Left lobe of liver (tissue), 2 donors: ENCODE measurements at places on chromosomes 3 and 15. TPM values are rescaled to one million over a fixed set of nuclear protein-coding genes. Genes with fewer than 3 reads are reported as not detected.

DNA sequence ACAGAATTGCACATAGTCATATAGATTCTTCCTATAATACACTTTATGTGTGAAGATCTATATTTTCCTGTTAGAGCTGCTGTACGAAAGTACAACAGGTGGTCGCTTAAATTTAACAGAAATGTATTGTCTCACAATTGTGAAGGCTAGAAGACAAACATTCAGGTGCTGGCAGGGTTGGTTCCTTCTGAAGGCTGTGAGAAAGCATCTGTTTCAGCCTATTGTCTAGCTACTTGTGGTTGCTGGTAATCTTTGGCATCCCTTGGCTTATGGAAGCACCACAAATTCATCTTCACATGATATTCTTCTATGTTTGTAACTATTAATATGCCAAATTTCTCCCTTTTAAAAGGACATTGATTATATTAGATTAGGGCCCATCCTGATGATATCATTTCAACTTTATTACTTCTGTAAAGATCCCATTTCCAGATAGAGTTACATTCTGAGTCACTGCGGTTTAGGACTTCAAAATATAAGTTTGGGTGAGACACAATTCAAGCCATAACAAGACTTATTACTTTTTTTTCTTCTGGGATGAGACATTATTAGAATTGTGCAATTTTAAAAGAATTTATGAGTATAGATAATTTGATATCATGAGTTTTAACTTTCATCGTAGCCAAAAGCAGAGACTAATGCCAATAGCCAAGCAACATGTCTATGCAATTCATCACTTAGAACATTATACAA, 248.1 kb upstream of the BCHE start:
- no peak for DNase-seq

GRCh38 chr15:55434989-55435825, 26.9 kb downstream of the PIERCE2 start:
- DNase-seq: peak; percentile 7

DNA sequence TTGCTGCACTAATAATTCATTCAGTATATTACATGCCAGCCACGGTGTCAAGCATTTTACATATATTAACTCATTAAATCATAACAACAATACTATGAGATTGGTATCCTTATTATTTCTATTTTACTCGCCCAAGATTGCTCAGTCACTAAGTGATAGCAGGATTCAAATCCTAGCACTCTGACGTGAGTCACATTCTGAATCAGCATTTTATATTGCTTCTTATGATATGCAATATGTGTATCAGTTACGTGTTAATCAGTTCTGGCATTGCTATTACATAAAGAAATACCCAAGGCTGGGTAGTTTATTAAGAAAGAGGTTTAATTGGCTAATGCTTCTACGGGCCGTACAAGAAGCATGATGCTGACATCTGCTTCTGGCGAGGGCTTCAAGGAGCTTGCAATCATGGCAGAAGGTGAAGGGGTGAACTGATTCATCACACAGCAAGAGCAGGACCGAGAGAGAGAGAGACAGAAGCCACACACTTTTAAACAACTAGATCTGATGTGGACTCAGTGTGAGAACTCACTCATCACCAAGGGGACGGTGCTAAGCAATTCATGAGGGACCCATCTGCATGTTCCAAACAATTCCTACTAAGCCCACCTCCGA, 166.5 kb upstream of the TMCO5A start:
- no peak for DNase-seq

GRCh38 chr15:49406352-49407118, 16.5 kb upstream of the FGF7 start:
- DNase-seq: no peak

- no peak for DNase-seq
These were observed 30.0 kb downstream of the PDHB start for GRCh38 chr3:58403513-58404109.

GRCh38 chr3:12909710-12910109, 68.3 kb upstream of the RPL32 start:
- no peak for DNase-seq

DNA sequence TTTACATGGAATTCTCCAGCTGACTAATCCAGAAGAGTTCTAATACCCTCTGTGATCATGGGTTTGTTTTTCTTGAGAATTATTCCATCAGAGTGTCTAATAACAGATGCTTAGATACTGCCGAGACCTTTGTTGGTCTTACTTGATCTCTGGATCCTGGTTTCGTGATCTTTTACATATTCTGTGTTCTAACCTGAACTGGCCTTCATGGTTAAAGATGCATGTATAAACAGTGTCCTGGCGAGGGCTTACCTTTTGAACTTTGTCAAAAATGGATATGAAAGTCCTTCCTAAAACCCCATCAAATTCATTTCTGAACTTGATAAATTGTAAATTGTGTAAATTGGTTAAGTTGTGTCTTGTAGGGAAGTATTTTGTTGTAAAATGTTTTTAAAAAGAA, 24.8 kb downstream of the UBE2Q2 start:
- DNase-seq: no peak

DNA sequence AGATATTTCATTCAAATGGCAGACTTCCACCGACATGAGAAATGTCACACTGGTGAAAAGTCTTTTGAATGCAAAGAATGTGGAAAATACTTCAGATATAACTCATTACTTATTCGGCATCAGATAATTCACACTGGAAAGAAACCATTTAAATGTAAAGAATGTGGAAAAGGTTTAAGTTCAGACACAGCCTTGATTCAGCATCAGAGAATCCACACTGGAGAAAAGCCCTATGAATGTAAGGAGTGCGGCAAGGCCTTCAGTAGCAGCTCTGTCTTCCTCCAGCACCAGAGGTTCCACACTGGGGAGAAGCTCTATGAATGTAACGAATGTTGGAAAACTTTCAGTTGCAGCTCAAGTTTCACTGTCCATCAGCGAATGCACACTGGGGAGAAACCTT, 8.6 kb upstream of the ZNF621 start:
- DNase-seq: no peak

GRCh38 chr3:119635719-119636118, 24.7 kb downstream of the POPDC2 start:
- DNase-seq: no peak

GRCh38 chr3:151171145-151171757, 31.8 kb downstream of the GPR171 start:
- no peak for DNase-seq

DNA sequence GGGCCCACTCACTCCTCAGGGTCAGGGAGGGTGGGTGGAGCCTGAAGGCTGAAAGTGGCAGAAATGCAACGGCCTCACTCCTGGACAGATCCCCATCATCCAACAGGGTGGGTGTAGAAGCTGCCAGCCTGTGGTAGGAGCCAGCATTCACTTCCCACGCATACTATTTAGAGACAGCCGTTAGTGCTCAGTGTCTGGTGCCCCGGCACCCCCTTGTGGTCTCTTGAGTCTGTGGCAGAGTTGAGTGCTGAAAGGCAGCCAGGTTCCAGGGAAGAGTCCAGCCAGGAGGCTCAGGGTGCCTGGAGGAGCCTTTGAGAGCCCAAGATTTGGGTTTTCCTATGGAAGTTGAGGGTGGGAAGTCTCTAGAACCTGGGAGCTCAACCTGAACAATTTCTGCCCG, 2.1 kb upstream of the GNAT1 start:
- peak; percentile 79 for DNase-seq

- no peak for DNase-seq
These were observed 48.9 kb upstream of the ZDHHC23 start for GRCh38 chr3:113898892-113899291.

- no peak for DNase-seq
These were observed 813.1 kb downstream of the NAALADL2 start for GRCh38 chr3:175672119-175672689.

- DNase-seq: no peak
These were observed 103.2 kb downstream of the EPHB1 start for GRCh38 chr3:134898181-134898754.

- no peak for DNase-seq
These were observed 612.2 kb downstream of the DIPK2A start for GRCh38 chr3:144583871-144584270.

GRCh38 chr3:173501931-173502489, 104.5 kb downstream of the NLGN1 start:
- DNase-seq: no peak

DNA sequence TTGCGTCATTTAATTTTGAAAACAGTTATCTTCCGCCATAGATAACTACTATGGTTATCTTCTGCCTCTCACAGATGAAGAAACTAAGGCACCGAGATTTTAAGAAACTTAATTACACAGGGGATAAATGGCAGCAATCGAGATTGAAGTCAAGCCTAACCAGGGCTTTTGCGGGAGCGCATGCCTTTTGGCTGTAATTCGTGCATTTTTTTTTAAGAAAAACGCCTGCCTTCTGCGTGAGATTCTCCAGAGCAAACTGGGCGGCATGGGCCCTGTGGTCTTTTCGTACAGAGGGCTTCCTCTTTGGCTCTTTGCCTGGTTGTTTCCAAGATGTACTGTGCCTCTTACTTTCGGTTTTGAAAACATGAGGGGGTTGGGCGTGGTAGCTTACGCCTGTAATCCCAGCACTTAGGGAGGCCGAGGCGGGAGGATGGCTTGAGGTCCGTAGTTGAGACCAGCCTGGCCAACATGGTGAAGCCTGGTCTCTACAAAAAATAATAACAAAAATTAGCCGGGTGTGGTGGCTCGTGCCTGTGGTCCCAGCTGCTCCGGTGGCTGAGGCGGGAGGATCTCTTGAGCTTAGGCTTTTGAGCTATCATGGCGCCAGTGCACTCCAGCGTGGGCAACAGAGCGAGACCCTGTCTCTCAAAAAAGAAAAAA, 1.2 kb downstream of the B2M start:
- peak; percentile 70 for DNase-seq

- no peak for DNase-seq
These were observed 10.7 kb downstream of the KIF23 start for GRCh38 chr15:69424748-69425413.

DNA sequence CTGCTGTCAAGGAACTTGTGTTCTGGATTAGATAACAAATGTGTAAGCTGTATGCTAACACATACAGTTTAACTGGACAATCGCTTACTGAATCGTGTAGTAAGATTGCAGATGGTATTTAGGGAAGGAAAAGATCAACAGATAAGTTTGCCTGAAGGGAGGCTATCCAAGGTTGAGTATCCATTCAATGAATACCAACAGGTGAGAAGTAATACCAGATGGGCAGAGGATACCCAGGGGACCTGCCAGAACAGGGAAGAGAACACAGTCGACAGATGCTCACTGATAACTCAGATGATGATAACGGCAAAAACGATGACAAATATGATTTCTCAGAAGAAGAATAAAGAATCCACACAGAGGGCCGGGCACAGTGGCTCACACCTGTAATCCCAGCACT, 3.2 kb upstream of the UACA start:
- no peak for DNase-seq

GRCh38 chr3:168072323-168072650, 23.4 kb downstream of the GOLIM4 start:
- DNase-seq: no peak

GRCh38 chr3:17232442-17232841, 347.7 kb downstream of the PLCL2 start:
- DNase-seq: no peak

- DNase-seq: no peak
These were observed 9.1 kb downstream of the PLA2G4D start for GRCh38 chr15:42085236-42085605.

DNA sequence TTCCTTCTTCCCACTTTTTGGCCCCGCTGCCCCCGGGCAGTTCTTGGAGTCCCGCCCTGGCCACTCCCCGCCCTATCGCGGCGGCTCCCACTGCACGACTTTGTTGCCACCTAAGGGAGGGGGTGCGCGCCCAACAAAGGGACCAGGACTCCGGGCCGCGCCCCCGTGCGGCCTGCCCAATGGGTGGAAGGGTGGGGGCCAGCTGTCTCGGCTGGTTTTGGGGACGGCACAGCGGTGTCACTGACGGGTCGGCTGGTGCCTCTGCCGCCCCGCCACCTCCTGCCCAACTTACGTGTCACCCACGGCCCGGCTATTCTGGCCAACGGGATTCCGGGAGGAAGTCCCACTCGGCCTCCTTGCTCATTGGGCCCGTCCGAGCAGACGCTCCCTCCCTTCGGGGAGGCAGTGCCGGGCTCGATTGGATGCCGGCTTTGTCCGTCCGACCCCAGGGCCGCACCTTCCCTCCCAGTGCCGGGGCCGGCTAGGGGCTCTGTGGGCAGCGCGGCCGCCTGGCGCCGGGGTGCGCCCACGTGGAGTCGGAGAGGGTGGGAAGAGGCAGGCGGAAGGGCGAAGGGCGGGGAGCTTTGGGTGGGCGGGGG, at the start of gene GOLIM4:
Gene GOLIM4 (minus strand): TSS at position 314 of the 599 bp plus-strand sequence. CDS start 639 bp downstream, outside the sequence.
- peak; percentile 98 for DNase-seq

GRCh38 chr3:16427103-16427965, 86.2 kb downstream of the RFTN1 start:
- DNase-seq: no peak

- DNase-seq: no peak
These were observed 3.7 kb downstream of the EOMES start for GRCh38 chr3:27718459-27718858.

- no peak for DNase-seq
These were observed 242.3 kb upstream of the ICE2 start for GRCh38 chr15:60721257-60721626.

DNA sequence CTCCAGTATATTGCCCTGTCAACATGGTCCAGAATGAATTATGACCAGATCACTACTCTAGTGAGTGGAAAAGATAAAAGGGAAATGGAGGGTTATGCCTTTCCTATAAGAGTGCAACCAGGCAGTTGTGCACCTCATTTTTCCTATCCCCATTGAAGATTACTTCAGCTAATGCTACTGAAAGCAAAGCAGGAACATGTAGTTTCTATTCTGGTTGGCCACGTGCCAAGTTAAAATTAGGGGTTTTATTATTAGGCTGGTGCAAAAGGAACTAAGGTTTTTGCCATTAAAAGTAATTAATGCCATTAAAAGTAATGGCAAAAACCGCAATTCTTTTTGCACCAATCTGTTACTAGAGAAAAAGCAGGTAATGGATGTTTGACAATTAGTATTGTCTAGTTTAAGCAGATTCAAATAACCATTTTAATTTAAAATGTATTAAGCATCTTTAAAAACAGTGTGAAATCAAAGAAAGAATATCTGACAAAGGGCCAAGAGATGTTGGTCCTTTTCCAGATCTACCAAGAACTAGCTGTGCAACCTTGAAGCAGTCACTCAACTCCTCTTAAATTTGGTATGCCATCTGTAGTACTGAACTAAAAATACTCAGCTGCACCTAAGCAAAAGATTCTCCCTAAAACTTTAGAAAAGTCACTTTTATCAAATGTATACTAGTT, 567.5 kb upstream of the CCDC54 start:
- DNase-seq: no peak

- no peak for DNase-seq
These were observed 37.5 kb downstream of the CHAC1 start for GRCh38 chr15:40990789-40991188.

Gene CLDN18
- total RNA-seq: 0.23 TPM

Gene PPCDC
- total RNA-seq: 5.4 TPM

Gene CALML4
- 6.8 TPM for total RNA-seq

Gene CRABP1
- total RNA-seq: 0.40 TPM

Gene ATP6V1A
- 48.8 TPM for total RNA-seq

Gene BAHD1
- 12.8 TPM for total RNA-seq

Gene SYNPR
- total RNA-seq: not detected

Gene TIMP4
- total RNA-seq: 0.53 TPM

Gene GAP43
- not detected for total RNA-seq

Gene SPTBN5
- total RNA-seq: 3.5 TPM

Gene GOLGA6L10
- total RNA-seq: 0.48 TPM

Gene LACTB
- 18.8 TPM for total RNA-seq

Gene COL6A5
- not detected for total RNA-seq
